Activated naive CD4-positive, alpha-beta T cell treated with anti-CD3 and anti-CD28 coated beads, Interleukin-2, amount 10 ng/mL, durations not matched to agents 5 hours and 36 hours (primary cell): ENCODE measurements at places on chromosomes 7 and 10. TPM values are rescaled to one million over a fixed set of nuclear protein-coding genes. Genes with fewer than 3 reads are reported as not detected.

Gene TDRD1
- total RNA-seq = 0.35 TPM

Gene GCK
- total RNA-seq = not detected

Gene WEE2
- total RNA-seq = not detected

Gene LRRTM3
- total RNA-seq = not detected

Gene ZNF365
- total RNA-seq = not detected

Gene EN2
- total RNA-seq = not detected

Gene WNT2
- not detected for total RNA-seq

Gene PLA2G12B
- not detected for total RNA-seq

Gene ACTL6B
- not detected for total RNA-seq

Gene OLAH
- 9.9 TPM for total RNA-seq

Gene ANAPC16
- total RNA-seq = 109 TPM

Gene KCNMA1
- 0.34 TPM for total RNA-seq

Gene TET1
- 2.9 TPM for total RNA-seq

Gene VWA2
- total RNA-seq = not detected

Gene GPER1
- 0.10 TPM for total RNA-seq

Gene LDB3
- not detected for total RNA-seq

Gene ATOH7
- not detected for total RNA-seq

Gene STOX1
- 0.86 TPM for total RNA-seq

Gene PHTF2
- total RNA-seq = 38.1 TPM

Gene SLC26A5
- not detected for total RNA-seq

Gene OIT3
- not detected for total RNA-seq

Gene BEND7
- total RNA-seq = not detected

Gene SLC37A3
- total RNA-seq = 29.4 TPM

Gene CALU
- total RNA-seq = 28.6 TPM

Gene PLEKHS1
- total RNA-seq = not detected
